ENCODE measurements at places on chromosomes 4 and X.
A peak's percentile ranks its signal among the peaks of the same experiment; 100 is the strongest.

- DNase-seq = no peak
These were observed 62.3 kb upstream of the DKK2 start for GRCh38 chr4:107098401-107098800.

GRCh38 chr4:1464581-1465171 lies 58.4 kb upstream of the NKX1-1 start:
- no peak for DNase-seq

DNA sequence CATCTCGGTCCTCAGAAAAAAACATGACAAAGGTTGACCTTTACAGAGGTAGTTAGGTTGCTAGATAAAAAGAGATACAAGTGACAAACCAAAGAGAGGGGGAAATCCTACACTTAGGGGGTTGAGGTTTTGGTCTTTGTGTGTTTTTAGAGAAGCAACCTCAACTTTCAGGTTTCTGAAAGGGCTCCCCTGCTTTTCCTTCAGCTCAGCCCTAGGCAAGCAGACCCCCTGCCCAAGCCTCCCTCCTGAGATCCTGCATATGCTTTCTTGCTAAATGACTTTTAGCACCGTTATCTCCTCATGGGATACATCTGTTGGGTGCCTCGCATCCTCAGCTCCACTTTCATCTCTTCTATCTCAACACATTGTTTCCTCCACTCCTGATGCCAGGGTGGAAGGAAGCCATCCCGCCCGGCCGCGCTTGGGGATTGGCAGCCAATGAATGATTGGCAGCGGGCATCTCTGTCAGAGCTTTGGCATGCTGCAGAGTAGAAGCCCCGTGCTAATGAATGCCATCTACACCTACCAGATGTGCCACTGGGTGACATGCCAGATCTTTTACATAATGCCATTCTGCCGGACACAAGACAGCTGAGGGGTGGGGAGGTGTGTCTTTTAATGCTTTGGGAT lies 15.0 kb upstream of the PRDM8 start:
- no peak for DNase-seq

GRCh38 chrX:54991706-54992105 lies 2.3 kb downstream of the PFKFB1 start:
- no peak for DNase-seq

DNA sequence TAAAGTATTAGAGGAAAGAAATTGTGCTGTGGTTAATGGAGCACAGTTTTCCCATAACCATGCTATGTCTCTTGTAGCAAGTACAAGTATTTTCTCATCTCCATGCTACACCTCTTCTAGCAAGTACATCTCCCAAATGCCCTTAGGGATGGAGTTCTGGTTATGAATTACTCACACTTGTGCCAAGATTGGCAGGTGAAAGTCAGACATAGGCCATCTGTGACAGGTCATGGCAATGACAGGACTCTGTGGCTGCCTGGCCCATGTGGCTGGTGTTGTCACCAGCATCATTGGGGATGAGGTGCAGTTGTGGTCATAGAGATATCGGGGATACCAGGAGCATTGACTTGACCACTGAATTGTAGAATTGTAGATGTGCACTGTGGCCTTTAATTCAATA lies 310.2 kb downstream of the FAT4 start:
- no peak for DNase-seq

GRCh38 chr4:174332741-174333493 lies 49.2 kb downstream of the CEP44 start:
- DNase-seq = peak; percentile 80

- DNase-seq = no peak
These were observed 36.9 kb downstream of the INTS6L start for GRCh38 chrX:135557344-135557743.

- no peak for DNase-seq
These were observed 467.8 kb downstream of the PCDH7 start for GRCh38 chr4:31187979-31188378.

- no peak for DNase-seq
These were observed 198.7 kb upstream of the NOCT start for GRCh38 chr4:138816875-138817274.

- no peak for DNase-seq
These were observed 1723.6 kb upstream of the AGA start for GRCh38 chr4:179165862-179166261.

DNA sequence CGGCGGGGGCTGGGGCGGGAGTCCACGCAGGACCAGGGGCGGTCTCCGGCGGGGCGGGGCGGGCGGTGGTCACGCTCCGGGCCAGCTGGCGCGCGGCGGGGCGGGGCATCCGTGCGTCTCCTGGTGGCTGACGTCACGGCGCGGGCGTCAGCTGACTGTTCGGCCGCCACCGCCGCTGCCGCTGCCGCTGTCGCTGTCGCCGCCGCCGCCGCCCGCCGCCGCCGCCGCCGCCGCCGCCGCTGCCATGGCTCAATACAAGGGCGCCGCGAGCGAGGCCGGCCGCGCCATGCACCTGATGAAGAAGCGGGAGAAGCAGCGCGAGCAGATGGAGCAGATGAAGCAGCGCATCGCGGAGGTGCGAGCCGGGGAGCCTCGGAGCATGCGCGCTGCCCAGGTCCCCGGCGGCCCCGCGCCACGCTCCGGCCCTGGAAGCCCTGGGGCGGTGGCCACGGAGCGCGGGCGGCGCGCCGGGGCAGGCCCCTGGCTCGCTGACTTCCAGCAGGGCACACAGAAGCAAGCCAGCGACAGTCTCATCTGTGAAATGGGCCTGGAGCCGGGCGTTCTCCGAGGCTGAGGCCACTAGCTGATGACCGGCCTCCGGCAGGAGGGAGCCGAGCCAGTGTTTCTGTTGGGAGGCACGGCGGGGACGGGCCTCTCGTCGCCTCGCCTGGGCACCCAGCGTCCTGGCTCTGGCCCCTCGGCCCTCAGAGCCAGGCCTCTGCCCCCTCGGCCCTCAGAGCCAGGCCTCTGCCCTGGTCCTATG lies at the start of gene FAM50A:
Gene FAM50A, plus strand, starts transcription at position 150 of the 763 bp plus-strand sequence. Its CDS starts 95 bp downstream, at position 245.
- DNase-seq = peak; percentile 55

GRCh38 chr4:22474636-22475310 lies 41.1 kb downstream of the ADGRA3 start:
- DNase-seq = peak; percentile 62

DNA sequence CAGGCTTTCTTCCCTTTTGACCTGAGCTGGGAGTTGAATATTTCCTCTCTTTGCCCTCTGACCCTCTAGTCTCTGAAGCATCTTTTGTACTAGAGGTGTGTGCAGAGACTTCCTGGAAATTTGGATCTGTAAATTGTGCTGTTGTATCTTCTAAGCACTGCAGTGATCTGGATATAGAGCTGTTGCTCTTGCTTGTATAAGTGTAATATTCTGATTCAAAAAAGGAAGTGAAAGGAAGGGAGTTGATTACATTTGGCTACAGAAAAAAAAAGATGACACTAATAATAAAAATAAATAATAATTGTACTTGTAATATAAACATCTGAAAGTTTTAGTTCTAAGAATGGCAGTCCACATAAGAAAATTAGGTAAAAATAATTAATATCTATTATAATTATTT lies 33.0 kb downstream of the FRG1 start:
- no peak for DNase-seq

GRCh38 chr4:110181890-110182289 lies 16.5 kb downstream of the ELOVL6 start:
- DNase-seq = no peak

- DNase-seq = no peak
These were observed 161.4 kb upstream of the HS3ST1 start for GRCh38 chr4:11590132-11590531.

DNA sequence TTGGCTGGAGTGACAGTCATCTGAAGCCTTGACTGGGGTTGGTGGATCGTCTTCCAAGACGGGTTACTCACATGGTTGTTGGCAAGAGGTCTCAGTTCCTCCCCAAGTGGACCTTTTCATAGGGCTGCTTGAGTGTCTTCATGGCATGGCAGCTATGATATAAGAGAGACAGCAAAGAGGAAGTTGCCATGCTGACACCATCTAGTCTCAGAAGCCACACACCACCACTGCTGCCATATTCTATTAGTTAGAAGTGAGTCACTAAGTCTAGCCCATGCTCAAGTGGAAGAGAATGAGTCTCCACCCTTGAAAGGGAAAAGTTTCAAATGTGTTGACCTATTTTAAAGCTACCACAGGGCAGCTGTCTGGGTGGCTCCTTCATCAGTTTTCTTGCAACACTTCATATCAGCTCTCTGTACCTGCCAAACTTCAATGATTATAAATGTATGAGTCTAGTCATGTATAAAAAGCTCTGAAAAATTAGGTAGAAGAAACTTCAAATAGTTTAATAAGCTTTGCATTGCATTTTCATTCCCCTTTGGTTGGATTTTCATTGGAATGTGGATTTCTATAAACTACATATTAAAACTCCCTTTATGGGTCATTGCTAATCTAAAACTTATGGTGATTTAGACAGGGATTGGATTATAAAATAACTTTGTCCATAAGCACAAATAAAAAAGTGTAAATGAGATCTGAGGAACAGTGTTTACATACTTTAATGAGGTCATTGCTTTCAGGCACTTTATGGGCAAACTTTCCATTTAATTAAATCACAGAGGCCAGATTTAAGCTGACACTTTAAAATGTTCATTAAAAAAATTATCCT lies 68.0 kb upstream of the ATXN3L start:
- DNase-seq = peak; percentile 61

DNA sequence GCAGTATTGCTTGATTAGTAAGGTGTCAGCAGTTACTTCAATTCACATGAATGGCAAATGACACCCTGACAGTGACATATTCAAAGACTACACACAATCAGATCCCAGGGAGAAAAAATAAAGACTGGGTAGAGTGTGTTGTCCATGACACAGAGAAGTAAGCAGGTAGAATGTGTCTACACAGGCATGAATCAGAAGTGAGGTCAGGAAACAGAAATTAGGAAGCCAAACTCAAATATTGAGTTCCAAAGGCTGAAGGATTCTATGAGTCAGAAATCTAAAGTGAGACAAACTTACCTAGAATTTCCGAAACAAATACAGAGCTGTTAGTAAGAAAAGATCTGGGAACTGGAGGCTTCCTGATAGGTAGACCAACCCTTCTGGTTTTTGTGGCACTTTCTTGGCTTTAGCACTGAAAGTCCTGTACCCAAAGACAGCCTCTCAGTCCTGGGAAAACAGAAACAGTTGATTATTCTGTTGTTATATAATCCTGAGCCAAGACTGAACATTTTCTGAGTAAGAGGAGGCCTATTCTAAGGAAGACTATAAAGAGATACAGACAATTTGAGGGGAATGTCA lies 24.3 kb upstream of the GLRA2 start:
- no peak for DNase-seq

DNA sequence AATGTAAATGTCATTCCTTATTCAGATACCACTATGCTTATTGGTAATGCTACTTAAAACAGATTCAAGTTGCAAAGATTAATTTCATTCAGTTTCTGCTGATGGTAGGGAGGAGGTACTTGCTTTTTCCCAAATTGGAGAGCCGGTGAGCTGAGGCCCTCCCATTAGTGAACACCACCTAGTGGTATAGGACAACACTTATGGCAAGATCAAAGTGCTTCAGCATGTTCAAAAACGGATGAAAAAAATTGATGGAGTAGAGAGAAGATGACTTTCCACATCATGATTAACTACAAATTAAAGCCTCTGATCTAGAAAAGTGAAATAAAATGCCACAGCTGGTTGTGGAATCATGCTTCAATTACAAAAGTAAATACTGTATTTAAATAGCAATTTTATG lies 112.9 kb downstream of the MBNL3 start:
- DNase-seq = no peak
